Activated CD8-positive, alpha-beta memory T cell treated with anti-CD3 and anti-CD28 coated beads for 1 hour (primary cell): ENCODE measurements at places on chromosomes 3 and 15.

- no peak for DNase-seq
Measured at GRCh38 chr3:16113704-16114103, 60.8 kb upstream of the GALNT15 start.

DNA sequence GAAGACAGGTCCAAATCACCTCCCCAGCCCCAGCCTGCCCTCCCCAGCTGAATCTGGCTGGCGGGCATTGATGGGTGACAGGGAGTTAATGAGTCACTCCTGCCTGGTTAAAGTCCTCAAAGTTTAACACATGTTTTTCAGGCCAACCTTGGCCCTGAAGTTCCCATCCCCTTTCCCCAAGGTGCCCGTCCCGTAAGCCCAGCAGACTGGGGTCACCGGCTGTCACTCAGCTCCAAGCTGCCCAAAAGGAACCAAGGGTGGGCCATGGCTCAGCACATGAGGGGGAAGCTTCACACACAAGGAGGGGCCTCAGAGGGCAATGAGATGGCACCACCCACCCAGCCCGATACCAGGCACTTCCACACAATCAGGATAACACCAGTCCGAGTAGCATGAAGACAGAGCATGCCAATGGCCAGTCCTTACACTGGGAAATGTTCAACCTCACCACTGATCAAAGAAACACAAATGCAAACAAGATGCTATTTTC, 10.2 kb upstream of the KLF15 start:
- no peak for DNase-seq

DNA sequence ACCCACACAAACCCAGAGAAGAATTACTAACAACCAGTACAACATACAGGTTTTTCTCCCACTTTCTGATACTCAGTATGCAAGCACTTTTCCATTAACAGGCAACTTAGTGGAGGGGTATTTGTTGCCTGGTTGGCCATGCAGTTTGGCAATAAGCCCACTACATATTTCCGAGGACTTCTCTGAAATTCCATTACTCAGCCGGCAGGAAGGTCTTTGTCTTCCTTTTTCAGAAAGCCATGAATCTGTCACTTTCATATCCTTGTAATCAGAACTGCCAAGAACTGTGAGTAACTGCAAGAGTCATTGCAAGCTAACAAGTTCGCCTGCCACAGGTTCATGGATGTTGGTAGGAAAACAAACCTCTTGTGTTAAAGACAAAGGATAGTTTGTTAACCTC, 422.3 kb upstream of the ROBO1 start:
- no peak for DNase-seq

DNA sequence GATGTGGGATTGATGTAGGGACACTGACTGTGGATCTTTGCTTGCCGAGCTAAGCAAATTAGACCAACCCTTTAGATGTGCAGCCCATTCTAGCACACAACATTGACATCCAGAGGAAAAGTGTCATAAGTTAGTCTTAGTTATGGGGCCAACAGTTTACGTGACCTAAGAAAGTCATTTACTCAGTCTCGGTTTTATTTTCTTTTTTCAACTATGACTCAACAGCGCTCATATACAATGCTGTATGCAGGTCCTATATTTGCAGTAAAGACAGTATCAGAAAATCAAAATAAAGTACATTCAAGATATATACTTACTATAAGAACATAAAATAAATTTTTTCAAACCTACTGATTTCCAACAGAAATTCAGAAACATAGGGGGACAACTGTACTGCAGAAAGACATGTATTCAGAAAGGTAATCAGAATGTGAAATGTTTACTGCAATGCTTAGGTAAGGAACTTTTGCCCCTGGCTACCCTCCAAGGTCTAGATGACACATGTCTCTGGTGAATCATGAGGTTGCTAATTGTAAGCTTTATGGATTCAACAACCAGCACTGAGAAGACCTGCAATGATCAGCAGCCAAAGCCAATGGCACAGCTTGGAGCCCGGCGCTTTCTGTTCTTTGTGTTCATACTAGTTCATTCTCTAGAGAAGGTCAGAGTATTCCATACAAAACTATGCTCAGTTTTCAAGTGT, 317.5 kb upstream of the CNTN6 start:
- DNase-seq, result no peak

DNA sequence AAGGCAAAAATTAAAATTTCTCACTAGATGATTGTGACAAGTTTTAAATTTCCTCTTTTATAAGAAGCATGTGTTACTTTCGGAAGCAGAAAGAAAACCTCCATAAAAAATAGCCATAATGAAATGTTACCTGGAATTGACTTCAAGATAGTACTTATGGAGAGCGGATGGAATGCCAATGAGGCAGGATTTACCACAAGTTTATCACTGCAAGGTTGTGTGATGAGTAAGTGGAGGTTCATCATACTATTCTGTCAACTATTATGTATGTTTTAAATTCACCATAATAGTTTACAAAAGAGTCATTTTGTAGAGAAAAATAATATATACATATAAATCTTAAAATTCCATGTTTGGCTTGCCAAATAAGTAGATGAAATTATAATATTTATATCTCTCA, 230.3 kb downstream of the SCAPER start:
- DNase-seq, result no peak

DNA sequence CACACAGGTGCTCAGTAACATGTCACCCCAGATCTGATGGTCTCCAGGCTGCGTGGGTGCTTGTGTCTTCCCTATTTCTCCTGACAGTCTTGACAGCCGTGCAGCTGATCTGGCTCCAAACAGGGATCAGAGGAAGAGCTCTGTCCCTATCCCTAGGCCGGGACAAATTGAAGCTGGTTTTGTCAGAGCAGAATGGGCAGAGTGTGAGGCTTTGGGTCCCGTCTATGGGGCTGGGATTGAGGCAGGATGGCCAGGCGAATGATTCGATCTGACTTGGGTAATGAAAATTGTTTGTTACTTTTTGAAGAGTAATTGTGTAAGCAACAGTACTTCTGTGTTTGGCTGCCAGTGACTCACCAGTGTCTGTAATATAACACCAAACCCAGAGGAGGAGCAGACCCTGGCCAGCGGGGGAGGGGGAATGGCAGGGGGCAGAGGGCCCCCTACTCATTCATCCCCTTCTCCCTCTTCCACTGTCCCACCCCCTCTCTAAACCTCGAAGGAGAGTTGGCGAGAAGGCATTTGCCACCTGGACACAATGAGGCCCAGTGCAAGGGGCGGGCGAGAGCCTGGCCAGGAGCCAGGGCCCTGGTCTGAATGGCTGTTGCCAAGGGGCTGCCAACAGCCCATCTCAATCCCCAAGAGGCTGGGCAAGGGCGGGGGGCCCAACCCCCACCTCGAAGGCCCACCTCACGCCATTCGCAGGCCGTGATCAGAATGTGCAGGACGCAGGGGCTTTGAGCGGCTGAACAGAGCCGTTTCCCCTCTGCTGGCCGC, 4.9 kb upstream of the MAGEF1 start:
- DNase-seq, result no peak

GRCh38 chr3:3586843-3587646, 212.2 kb upstream of the LRRN1 start:
- DNase-seq, result no peak

DNA sequence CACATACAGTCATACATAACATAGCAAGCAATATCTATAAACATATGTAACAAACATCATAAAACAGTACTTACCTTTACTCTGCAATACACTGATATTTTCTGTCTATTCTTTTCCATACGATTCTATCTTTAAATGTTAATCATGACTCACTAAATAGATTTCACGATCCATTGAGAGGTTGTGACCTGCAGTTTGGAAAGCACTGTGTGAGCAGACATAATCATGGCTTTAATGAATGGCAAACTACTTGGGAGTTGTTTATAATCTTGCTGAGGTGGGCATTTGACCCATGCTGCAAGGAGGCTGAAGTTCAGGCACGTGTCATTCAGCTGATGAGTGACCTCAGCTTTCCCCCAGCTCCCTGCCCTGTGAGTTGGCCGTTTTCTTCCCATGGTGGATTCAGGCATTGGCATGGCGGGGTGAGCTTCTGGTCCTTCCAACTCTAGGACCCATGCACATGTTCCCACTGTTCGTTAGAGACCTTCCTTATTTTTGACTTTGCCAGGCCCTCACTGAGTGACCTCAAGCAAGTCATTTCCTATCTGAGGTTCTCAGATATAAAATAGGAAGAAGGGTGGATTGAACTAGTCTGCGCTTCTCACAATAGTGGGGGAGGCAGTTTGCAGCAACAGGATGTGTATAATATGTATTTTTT, 41.7 kb downstream of the PAQR5 start:
- no peak for DNase-seq

GRCh38 chr15:99169769-99170311, 65.0 kb downstream of the SYNM start:
- no peak for DNase-seq
